Stimulated activated CD8-positive, alpha-beta memory T cell treated with anti-CD3 and anti-CD28 coated beads, Interleukin-7, amount 100 ng/mL, for 24 hours (primary cell): ENCODE measurements at places on chromosomes 3 and 15.

DNA sequence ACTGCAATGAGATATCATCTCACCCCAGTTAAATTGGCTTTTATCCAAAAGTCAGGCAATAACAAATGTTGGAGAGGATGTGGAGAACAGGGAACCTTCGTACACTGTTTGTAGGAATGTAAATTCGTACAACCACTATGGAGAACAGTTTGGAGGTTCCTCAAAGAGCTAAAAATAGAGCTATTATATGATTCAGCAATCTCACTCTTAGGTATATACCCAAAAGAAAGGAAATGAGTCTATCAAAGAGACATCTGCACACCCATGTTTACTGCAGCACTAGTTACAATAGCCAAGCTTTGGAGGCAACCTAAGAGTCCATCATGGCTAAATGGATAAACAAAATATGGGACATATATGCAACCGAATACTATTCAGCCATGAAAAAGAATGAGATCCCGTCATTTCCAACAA is 68.0 kb upstream of the HES1 start:
- DNase-seq: no peak

- DNase-seq: no peak
These were observed 49.8 kb downstream of the BDH1 start for GRCh38 chr3:197505796-197506548.

DNA sequence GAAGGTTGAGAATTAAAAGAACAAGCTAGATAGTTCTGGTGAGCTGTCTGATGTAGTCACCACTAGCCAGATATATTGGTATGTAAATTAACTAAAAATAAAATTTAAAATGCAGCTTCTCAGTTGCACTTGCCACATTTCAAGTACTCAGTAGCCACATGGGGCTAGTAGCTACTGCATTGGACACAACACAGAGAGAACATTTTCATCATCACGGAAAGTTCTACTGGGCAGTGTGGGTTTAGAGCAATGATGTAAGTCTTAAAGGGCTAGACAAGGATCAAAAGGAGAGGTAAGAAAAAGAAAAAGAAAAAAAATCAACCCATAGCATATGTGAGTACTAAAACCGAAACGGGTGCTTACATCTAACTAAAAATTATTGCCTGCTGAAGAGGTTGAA is 282.4 kb upstream of the LRRFIP2 start:
- DNase-seq: no peak

- DNase-seq: no peak
These were observed 164.1 kb upstream of the CCDC54 start for GRCh38 chr3:107213044-107213669.

- no peak for DNase-seq
These were observed 34.7 kb upstream of the BNIP2 start for GRCh38 chr15:59723687-59724346.

DNA sequence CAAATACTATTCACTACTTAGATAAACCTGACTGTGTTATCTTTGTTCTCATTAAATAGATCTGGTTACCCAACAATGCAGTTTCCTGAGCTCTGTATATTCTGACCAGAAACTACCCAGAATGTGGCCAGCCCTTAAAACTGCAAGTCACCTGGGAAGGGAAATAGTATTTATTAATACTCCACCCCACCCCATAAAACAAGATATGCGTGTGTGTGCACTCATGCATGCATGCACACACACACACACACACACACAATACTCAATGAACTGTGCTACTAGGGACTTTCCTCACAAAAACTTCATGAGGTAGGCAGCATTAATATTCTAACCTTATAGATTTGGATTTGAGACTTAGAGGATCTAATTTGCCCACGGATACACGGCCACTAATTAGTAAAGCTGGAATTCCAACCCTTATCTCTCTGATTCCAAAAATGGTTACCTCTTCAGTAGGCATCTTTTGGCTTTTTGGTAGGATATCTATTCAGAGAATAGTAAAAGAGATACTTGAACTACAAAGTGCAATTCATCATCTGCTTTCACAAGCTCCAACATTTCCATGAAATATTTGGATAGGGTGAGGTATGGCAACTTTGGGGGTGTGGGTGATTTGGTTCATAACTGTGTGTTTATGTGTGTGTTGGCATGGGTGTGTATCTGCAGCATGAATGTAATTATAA is 197.0 kb upstream of the CFAP20DC start:
- DNase-seq: no peak

- no peak for DNase-seq
These were observed 14.7 kb upstream of the SYN2 start for GRCh38 chr3:11989383-11990038.
